ENCODE measurements at places on chromosomes 7 and 10. TPM values are rescaled to one million over a fixed set of nuclear protein-coding genes. Genes with fewer than 3 reads are reported as not detected.

DNA sequence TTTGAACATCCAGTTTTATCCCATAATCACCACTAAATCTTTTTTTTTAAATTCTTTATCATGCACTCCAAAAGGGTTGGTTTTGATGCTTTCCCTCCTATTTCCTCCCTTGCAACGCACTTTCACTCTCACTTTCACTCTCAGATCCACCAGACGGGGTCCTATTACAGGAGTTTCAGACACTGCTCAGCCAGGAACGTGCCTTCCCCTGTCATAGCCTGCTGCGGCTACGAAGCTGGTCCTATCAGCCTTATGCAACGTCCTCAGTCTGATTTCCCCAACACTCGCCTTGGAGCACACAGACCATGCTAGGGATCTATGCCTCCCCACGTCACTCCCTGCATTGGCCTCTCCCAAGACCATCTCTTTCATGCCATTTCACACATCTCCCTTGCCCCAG, 23.4 kb downstream of the ZPBP start:
- H3K4me3 ChIP-seq: peak overlapping the region; percentile 39
- no peak overlapping the region for H3K27ac ChIP-seq
- H3K27me3 ChIP-seq: no peaks in the 10 kb centered on the region
- H3K4me1 ChIP-seq: peaks cover 7% of the 10 kb centered on the region
- no peaks in the 10 kb centered on the region for H3K36me3 ChIP-seq
- peak; percentile 47 for DNase-seq

DNA sequence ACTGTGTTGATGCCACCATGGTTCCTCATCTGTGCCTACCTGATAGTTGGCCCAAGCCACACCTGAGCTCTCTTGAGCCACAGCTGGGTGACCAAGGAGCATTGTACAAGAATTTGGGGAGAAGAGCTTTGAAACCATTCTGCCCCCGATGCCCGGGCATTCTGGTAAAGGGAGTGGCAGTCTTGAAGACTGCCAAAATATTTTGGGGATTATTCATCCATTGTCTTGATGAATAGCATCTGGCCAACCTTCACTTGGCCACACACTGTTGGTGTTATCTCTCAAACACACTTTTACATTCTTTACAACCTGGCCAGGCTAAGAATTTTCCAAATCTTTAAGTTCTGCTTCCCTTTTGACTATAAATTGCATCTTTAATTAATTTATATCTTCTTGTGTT, 113.1 kb upstream of the PCBD1 start:
- no peaks in the 10 kb centered on the region for H3K4me1 ChIP-seq
- no peaks in the 10 kb centered on the region for H3K36me3 ChIP-seq

DNA sequence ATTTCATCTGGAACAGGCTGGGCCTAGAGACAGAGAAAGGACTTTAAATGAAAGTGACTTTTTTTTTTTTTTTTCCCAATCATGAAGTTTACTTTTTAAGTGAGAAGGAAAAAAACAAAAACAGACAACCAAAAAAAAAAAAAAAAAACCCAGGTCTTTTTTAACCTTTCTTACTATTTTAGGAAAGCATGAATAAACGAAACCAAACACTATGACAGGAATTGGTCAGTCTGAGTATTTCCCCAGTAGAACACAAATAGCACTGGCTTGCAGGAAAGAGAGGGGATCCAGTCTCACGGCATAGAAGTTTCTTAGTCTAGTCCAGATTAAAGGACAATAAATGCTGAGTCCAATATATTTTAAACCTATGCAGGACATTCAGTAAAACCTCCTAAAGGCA, 180.5 kb upstream of the CCDC6 start:
- H3K4me3 ChIP-seq: no peak overlapping the region
- peaks cover 3% of the 10 kb centered on the region for H3K4me1 ChIP-seq
- no peak for DNase-seq
- no peaks in the 10 kb centered on the region for H3K27me3 ChIP-seq
- no peak overlapping the region for H3K27ac ChIP-seq

DNA sequence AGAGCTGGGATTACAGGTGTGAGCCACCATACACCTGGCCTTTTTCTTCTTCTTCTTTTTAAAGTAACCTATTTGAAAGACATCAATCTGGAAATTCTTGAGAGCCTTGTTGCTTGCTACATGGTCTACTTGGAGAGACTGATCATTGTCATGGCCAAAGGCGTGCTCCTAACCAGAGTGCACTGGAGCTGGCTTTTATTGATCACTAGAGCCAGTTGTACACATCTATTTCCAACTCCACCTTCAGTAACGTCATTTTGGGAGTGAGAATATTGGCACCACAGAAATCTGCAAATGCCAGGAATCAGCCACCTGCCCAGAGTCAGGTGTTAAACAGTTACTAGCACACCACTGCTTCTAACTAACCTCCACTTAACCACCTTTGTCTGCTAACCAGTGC, 735.1 kb downstream of the TYW1 start:
- no peaks in the 10 kb centered on the region for H3K27me3 ChIP-seq
- H3K4me3 ChIP-seq: no peak overlapping the region
- H3K27ac ChIP-seq: no peak overlapping the region

GRCh38 chr7:98323597-98324322, 42.3 kb downstream of the BRI3 start:
- no peak overlapping the region for H3K4me3 ChIP-seq
- no peaks in the 10 kb centered on the region for H3K36me3 ChIP-seq
- no peak for DNase-seq
- no peak overlapping the region for H3K27ac ChIP-seq

DNA sequence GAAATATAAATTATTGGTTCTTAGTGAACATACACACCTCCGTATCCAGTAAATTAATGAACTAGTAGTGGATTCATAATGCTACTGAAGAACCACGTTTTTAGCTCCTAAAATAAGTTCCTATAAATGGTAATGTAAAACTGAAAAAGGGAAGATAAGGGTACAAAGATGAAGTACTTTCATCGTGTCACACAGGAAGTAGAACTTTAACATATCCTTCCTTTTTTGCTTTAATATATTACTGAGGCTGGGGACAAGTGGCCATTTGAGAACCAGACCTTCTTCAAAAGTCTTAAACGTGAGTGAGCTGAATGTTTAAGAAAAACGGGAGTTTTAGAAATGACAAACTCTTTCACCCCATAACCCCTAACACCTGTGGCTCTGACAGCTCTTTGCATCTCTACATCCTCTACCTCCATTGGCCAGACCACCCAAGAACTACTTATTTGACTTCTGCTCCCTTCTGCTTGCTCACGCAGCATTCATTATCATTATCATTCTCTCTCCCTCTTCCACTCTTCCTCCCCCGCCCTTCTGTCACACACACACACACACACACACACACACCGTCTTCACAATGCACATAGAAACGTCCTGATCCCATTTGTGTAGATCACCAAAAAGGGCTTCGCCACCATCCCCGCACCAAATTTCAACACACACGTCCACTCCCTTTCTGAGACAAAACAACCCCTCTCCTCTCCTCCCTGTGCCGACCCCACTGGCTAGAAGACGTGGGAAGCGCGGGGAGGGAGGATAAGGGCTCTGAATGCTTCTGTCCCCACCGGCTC, 677 bp downstream of the SKAP2 start:
- no peaks in the 10 kb centered on the region for H3K36me3 ChIP-seq
- DNase-seq: no peak
- peak overlapping the region; percentile 100 for H3K4me3 ChIP-seq
- H3K4me1 ChIP-seq: no peaks in the 10 kb centered on the region
- H3K27me3 ChIP-seq: no peaks in the 10 kb centered on the region

- H3K4me1 ChIP-seq: no peaks in the 10 kb centered on the region
- no peak for DNase-seq
- H3K4me3 ChIP-seq: no peak overlapping the region
- H3K27ac ChIP-seq: no peak overlapping the region
- H3K36me3 ChIP-seq: no peaks in the 10 kb centered on the region
- H3K27me3 ChIP-seq: no peaks in the 10 kb centered on the region
Measured at GRCh38 chr7:23011222-23011924, 2.6 kb downstream of the HYCC1 start.

DNA sequence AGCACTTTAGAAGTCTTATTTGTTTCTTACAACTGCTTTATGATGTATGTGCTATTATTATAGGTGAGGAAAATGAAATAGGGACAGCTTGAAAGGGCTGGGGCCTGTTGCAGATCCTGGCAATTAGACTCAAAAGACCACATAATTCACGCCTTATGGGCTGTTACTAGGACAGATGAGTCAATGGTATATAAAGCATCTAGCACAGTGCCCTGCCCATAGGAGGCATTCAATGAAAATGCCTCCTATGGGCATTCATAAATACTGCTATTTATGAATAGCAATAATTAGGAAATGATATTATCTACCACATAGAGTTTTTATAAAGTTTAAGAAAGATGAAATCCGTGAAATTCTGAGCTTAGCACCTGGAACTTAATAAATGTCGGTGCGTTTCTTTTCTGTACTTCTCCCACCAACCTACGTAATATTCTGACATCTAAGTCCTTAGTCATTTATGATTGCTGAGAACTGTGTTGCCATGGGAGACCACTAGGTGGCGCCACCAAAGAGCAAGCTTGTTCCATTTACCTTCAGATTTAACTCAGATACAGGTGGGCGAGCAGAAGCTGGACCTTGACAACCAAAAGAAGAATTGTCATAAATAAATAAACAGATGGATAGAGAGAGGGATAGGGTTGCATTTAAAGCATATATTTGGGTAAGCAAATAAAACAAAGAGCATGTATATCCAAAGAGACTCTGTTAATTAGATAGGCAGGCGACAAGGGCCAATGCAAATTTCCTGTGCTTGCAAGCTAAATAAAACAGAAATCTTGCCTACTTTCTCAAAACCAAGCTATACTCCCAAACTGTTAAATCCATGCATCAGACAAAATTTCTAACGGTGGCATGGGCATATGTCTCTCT, 699.9 kb downstream of the INHBA start:
- no peak overlapping the region for H3K27ac ChIP-seq
- H3K36me3 ChIP-seq: no peaks in the 10 kb centered on the region
- peak; percentile 10 for DNase-seq
- H3K4me1 ChIP-seq: no peaks in the 10 kb centered on the region
- H3K27me3 ChIP-seq: no peaks in the 10 kb centered on the region
- no peak overlapping the region for H3K4me3 ChIP-seq

DNA sequence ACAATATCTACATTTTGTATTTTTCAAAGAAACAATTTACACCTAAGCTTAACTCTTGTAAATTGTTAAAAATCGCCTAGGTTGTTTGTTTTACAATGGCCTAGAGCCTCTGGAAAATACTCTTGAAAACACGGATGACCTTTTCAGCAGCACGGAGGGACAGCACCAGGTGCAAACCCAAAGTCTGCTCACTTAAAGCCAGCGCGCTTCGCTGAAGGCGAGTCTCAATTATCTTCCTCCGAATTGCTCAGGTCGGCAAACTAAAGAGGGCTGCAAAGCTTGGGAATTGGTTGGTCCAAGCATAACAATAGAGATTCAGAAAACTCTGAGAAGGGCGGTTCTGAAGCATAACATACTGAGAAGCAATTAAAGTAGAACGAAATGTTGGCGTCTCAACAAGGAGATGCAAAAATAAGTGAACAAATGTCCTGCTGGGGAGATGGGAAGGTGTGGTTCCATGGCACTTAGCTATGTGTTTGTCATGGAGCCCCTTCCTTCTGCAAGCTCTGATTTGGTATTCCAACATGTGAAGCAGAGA, 139.9 kb upstream of the PITRM1 start:
- no peaks in the 10 kb centered on the region for H3K4me1 ChIP-seq
- H3K27me3 ChIP-seq: peaks cover 2% of the 10 kb centered on the region
- no peak overlapping the region for H3K4me3 ChIP-seq
- no peak overlapping the region for H3K27ac ChIP-seq
- DNase-seq: no peak

- H3K4me3 ChIP-seq: no peak overlapping the region
- H3K27me3 ChIP-seq: no peaks in the 10 kb centered on the region
- H3K27ac ChIP-seq: no peak overlapping the region
- no peaks in the 10 kb centered on the region for H3K4me1 ChIP-seq
Measured at GRCh38 chr7:75650062-75650461, 88.7 kb downstream of the HIP1 start.

PODXL gene
- 0.81 TPM for polyA plus RNA-seq

KLF14 gene
- 0.04 TPM for polyA plus RNA-seq

CDC14C gene
- polyA plus RNA-seq: not detected

EPHB4 gene
- polyA plus RNA-seq: 53.9 TPM

PPA1 gene
- 167 TPM for polyA plus RNA-seq
